ENCODE measurements at places on chromosomes 16 and 17.
A peak's percentile ranks its signal among the peaks of the same experiment; 100 is the strongest.

DNA sequence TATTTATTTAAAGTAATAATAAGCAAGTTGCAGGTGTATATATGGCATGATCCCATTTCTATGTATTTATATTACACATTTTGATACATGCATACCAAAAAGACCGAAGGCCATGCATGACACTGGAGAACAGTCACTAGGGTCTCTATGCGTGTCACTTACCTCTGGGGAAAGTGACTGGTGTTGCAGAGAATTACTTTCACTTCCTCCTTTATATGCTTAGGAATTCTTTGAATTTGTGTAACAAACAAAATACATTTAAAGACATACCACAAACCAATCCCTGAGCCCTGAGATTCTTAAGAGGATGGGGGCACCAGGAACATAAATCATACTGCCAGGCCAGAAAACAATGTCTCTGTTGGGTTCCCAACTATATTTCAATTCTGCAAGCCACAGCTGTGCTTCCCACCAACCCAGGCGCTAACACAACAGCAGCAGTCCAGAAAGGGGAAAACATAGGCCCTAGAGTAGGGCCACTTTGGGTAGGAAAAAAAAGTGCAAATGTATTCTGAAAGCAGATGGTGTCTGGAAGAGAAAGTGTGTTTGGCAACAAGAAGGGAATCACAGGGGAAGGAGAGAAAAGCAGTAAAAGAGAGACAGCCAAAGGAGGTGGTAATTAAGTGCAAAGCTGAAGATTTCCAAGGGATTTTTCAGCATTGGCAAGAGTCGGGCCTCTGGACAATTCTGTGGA, 24.5 kb upstream of the HYDIN start:
- DNase-seq = peak; percentile 88

DNA sequence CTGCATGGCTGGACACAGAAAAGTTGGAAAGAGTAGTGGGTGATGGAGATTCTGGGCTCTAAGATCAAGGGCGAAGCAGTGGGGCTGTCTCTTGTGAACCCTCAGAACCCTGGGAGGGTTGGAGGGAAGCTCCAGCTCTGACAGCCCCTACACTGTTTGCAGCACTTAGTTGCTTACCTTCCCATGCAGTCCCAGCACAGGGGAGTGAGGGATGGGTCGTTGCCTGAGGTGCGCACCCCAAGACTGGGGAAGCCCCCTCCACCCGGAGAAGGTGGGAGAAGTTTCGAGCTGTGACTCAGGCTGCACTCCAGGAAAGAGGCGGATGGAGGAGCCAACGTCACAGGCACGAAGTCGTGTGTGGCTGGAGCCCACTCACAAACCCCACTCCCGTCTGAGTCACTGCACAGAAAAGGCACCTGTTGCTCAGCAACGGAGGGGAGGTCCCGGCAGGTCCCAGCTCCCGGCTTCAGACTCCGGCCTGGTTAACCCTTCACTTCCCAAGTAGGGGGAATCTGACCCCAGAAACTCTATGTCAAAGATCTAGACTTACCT, 60.1 kb downstream of the AIPL1 start:
- DNase-seq = no peak

GRCh38 chr16:4169415-4169814, 53.2 kb upstream of the ADCY9 start:
- no peak for DNase-seq

DNA sequence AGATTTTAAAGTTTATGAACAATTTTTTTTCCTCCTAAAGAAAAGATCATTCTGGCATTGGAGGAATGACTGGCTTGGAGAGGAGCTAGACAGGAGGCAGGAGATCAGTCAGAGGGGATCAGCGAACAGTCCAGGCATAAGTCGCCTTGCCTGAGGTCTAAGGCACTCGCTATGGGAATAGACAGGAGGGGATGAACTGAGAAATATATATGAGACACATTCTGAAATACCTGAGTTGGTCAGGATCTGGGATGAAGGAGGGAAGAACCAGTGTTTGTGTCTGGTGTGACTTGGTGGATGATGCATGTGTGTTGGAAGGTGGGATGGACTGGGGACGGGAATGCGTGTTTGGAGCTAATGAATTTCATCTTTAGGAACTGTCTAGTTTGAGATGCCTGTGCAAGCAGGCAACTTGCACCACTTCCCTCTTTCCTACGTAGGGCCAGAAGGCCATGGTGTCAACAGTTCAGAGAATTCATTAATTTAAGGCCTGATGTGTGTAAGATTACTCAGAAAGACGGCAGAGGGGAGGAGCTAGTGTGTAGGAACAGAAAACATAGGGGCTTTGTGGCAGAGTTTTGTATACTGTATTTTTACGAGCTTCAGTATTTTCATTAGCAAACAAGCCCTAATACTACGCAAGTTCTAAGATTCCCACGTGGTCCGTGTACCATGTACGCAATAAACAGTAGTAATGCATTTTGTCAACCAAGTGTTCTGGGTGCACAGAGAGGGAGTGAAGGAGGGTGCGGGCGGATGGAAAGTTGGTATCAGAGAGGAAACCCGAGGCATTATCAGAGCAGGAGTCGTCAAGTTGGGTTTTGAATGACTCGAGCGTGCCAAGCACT, 825 bp downstream of the HEATR6 start:
- no peak for DNase-seq

DNA sequence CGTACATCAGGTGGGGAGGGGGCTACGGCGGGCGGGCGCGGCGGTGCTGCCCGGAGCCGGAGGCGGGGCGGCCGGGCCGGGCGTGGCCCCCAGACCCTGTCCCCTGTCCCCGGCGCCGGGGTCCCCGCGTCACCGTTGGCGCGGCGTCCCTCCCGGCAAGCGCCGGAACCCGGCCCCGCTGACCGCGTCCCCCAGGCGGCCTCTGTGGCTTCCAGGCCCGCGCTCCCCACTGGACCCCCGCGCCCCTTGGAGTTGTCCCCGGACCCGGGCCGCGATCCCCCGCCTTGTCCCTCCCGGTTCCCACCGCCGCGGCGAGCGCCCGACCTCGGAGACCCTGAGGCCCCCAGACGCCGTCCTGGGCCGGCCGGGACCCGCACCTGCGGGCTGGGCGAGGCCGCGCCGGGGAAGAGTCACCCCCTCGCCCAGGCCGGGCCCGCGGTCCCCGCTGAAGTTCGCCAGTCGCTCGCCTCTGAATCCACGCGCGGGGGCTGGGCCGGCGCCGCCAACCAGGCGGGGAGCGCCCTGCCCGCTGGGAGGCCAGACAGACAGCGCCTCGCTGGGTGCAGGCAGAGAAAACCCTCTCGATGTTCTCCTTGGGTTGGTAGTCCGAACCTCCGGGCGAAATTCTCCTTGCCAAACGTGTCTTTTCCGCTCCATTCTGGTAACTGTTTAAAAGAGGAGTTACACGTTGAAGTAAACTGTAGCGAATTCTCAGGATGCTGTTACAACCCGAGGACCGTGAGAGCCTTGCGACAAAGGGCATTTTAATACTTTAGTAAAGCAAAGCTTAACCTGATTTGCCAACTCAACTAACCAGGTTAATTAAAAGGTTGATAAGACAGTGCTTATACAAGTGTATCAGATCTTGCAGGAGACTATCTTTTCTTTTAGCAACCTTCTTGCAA, 761 bp downstream of the GAN start:
- DNase-seq = peak; percentile 9

- no peak for DNase-seq
Observed at GRCh38 chr17:5883775-5884665, 186.2 kb upstream of the WSCD1 start.

GRCh38 chr17:42562388-42563142, 617 bp downstream of the COASY start:
- DNase-seq = no peak

- DNase-seq = peak; percentile 97
Observed at GRCh38 chr17:78840780-78841611, at the start of gene USP36. USP36 (minus strand) TSS chr17:78840814; CDS start chr17:78836363, 4,451 bp downstream.

DNA sequence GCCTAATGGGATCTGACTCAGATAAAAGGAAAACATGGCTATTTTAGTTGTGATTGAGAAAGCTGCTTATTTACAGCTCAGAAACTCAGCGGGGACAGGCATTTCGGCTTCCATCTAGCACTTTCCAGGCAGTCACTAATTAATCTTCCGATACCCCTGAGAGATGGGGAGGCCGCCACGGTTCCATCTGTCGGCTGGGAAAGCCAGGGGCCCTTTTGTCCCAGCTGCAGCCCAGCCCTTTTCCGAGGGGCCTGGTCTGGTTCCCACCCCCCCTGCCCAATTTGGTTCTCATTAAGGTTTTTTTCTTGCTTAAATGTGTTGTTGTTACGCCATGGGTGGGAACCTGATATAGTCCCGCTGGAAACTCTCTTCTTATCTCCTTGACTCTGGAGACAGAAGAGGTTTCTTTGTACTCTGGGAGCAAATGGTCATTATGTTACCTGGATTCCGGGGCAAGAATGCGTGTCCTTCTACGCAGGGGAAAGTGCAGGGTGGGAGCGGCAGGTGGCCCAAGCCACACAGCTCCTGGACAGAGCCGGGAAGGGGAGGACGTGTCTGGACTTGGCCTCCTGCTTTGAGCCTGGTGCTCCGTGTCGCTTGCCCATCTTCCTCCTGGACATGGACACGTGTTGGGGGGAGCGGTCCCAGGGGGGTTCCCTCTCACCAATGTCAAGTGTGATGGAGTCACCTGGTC, 50.9 kb upstream of the GSE1 start:
- DNase-seq = peak; percentile 88

DNA sequence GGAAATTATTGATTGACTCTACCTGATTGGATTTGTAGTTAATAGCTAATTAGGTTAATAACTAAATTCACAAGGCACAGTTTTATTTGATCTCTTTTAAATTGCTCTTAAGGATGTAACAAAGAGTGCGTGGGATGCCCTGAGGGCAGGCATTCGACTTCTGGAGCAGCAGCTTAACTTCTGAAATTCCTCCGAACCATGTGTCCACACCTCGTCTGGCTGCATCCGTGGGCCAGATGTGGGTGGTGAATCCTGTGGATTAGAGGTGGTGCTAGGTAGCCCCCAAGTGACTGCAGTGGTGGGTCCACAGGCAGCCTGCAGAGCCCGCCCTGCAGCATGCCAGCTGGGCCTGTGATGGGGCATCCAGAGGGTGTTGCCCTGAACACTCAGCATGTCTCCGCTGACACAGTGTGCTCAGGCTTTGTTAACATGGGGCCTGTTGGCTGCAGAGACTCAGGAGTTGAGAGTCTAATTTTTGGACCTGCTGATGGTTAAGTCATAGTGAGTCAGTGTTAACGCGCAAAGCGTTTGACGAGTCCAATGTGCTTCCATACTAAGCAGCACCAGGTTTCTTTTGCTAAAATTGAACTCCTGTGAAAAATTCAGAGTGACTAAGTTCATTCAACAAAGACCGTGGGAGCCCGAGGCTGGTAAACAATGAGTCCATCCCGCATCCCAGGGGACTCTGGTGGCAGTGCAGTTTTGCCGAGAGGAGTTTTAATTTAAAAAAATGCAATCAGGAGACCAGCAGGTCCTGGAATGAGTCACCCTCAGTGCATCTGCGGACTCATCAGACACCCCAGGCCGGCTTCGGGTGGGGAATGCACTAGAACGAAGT, 3.8 kb upstream of the NPB start:
- no peak for DNase-seq

DNA sequence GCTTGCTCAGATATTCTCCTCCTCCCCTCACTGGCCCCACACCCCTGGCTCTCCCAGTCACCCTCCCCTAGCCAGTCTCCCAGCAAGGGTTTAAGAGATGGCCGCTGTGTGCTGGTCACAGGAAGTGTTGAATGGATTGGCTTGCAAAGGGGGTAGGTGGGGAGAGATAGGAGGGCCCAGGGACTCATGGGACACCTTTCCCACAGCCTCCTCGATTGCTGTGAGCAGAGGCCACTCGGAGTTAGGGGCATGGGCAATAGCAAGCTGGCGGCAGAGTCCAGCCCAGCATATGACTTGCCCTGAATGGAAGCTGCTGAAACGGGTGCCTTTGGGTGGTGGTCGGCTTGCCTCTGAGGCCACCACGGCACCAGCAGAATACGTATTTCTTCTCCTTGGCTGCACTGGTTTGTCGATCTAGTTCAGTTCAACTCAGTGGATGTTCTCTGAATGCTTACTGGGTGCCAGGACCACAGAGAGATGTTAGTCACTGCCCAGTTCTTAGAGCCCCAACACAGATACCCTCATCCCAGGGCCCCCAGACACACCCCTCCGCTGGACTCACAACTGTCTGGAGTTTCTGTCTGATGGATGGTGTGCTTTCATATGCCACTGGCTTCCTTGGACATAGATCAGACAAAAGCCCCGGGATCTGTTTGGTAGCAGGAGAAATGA, 6.0 kb downstream of the WFIKKN2 start:
- DNase-seq = no peak

- DNase-seq = no peak
Observed at GRCh38 chr17:78346605-78347250, 13.1 kb downstream of the SOCS3 start.

- DNase-seq = peak; percentile 55
Observed at GRCh38 chr16:86862595-86863280, 284.4 kb downstream of the FOXL1 start.

- no peak for DNase-seq
Observed at GRCh38 chr16:72474501-72475123, 302.7 kb upstream of the PMFBP1 start.

- DNase-seq = no peak
Observed at GRCh38 chr17:17351901-17352781, 49.0 kb downstream of the NT5M start.

DNA sequence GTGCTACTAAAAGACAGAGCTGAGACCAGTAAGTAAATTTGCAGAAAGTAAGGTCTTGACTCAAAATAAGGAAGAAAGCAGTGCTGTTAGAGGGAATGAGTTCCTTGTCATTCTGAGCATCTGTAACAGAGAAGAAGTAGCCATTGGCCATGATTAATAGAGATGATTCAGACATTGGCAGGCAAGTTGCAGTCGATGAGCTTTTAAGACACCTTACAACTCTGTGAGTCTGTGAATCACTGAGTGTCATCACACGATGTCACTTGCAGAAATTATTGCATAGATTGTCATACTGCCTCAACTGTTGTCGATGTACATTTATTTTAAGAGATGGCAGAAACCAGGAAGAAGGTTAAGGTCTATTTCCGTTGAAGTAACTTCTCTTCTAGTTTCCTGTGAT, 201.1 kb upstream of the CDH13 start:
- DNase-seq = no peak

DNA sequence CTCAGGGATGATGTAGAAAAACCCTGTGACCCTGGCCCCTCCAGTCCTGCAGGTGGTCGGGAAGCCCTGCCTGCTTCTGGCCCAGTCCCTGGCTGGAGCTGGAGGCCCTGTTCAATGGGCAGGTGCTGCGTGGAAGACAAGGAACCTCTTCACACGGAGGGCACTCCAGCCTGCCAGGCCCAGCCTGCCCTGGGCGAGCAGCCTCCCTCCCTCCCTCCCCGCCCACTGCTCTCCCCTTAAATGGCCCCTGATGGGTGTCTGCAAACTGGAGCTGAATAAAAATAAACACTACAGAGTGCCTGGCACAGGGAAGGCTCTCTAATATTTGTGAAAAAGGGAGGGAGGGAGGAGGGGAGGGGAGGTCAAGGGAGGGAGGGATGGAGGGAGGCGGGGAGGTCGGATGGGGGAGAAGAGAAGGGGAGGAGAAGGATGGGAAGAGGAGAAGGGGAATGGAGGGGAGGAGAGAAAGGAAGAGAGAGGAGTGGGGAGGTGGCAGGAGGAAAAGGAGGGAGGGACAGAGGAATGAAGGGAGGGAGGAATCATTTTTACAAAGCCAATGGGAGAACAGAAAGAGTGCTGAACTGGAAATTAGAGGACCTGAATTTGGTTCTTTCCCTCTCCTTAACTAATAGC, 222.8 kb upstream of the TNRC6C start:
- peak; percentile 37 for DNase-seq

GRCh38 chr17:14317383-14317782, 16.5 kb downstream of the HS3ST3B1 start:
- no peak for DNase-seq
